ENCODE measurements at places on chromosomes 5 and 9.

- DNase-seq = no peak
Measured at GRCh38 chr5:170971-171800, 20.1 kb upstream of the LRRC14B start.

GRCh38 chr5:177154003-177154643 is 20.6 kb downstream of the NSD1 start:
- no peak for DNase-seq

GRCh38 chr9:71703172-71703872 is 65.0 kb downstream of the CEMIP2 start:
- DNase-seq = no peak

DNA sequence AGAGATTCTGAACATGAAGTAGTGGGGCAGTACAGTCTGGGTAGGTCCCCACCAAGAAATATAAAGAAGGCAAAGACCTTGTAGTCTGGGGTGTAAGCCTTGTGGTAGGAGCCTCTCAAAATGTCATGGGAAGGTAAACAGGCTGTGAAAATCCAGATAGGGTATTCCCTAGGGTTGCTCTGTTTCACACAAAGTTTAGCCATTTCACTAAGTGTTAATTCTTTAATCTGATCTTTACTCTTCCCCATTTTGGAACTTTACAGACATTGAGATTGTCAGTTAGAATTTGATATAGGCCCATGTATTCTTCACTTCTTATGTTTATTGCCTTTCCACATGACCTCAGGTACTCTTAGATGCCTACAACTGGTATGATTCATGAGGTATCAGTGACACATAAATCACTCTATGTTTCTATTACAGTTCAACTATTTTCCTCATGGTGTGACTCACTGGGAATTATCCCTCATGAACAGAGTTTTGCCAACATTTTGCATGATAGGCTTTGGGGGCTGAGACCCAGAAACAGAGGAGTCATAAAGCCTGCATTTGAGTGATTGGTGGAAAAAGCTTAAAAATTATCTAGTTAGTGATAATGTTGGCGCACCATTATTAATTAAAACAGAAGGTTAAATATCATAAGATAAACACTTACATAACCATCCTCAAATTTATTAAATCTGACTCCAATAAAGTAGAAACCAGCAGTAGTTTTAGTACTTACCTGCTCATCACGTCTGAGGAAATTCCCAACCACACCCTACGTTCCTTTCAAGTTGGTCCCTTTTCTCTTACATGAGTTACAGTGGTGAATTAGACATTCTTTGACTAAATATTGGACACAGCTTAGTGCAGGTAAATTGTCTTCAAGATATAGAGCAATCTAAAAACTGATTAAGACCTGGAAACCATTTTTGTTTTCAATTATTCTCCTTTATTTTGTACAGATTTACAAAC is 399.8 kb upstream of the MEF2C start:
- DNase-seq = no peak

DNA sequence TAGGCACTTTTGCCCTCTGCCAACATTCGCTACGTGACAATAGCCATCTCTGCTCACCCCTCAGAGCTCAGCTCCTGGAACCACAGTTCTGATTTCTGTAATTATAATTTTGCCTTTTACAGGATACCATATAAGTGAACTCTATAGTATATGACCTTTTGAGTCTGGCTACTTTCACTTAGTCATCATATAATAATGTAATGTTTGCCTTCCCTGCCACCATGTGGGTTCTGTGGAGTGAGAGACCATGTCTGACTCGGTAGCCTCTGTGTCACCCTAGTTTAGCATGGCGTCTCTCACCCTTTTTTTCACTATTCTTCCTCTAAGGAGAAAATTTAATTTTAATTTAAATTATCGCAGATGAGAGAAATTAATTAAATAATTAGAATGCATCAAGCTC is 28.9 kb upstream of the ZBTB43 start:
- DNase-seq = no peak

DNA sequence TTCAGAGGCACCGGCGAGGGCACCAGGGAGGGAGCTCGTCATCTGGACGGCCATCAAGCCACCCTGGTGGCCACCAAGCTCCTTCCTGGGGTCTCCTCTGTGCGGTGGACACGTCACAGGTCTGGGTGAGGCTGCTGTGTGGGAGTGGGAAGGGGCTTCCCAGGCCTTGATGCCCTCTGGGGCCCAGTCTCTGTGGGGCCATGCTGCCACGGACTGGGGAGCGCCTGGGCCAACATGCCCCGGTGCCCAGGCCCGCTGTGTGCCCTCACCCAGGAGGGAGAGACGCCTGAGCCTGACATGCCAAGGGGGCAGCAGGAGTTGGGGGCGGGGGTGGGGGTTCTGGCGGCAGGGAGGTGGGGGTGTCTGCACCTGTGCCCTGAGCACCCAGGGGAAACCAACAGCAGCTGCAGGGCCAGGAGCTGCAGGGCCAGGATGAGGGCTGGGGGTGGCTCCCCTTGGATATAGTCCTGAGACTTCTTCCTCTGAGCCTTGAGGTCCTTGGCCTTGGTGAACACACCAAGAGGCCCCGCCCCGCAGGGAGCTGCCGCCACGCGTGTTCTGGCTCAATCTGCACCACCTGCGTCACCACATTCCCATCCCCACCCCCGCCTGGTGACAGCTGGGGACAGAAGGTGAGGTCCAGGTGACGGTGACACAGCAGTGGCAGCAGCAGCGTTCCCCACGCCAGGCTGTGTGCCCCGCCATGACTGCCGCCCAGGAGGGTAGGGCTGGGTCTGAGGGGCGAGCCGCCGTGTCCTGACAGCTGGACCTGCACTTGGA is 15.3 kb upstream of the SEC16A start:
- DNase-seq = no peak

DNA sequence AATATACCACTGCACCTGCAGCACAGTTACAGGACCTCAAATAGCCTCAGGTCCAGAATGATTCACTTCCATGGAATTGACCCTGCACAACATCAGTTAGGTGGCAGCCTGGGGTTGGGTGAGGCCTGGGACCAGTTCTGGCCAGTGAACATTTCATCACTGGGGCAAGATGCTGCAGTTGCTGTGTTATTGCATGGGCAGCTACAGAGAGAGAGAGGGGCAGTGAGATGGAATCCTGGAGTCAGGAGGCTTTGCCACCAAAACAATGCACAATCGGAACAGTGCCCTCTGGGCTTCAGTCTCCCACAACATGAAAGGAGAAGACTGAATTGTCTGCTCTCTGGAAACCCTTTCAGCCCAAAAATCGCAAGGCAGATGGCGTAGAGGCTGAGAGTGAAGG is 51.8 kb downstream of the SH3TC2 start:
- DNase-seq = no peak

DNA sequence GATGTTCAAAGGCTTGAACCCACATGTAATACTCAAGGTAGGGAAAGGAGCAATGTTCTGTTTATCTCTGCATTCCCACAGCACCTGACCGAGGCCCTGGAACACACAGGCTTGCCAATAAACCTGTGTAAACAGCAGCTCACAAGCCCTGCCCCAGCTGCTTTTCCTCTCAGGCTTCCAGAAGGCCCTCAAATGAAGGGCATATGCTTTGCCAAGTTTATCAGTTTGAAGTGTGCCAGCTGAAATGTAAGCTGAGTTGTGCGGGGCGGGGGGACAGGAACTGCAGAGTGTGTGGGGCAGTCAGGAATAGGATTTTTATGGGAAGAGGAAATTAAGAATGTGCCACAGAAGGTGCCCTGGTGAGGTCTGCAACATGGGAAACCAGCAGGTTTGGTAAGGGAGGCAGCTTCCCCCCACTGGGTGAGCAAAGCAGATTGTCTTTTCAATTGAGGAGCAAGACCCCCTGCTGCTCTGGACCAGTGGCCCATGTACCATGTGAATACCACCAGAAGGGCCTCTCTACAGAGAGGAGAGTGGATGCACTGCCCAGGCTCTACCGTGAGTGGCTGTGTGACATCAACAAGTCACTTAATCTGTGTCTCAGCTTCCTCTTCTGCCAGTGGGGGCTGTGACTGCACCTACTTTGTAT is 194.8 kb downstream of the SPOCK1 start:
- no peak for DNase-seq

GRCh38 chr5:103139264-103139865 is 19.3 kb downstream of the PPIP5K2 start:
- DNase-seq = peak; percentile 75

GRCh38 chr9:97975376-97975775 is 7.8 kb upstream of the ANP32B start:
- DNase-seq = no peak

- DNase-seq = no peak
Measured at GRCh38 chr9:100465274-100465673, 7.7 kb upstream of the TMEFF1 start.

- DNase-seq = peak; percentile 93
Measured at GRCh38 chr9:127224883-127225739, 39.5 kb upstream of the GARNL3 start.

DNA sequence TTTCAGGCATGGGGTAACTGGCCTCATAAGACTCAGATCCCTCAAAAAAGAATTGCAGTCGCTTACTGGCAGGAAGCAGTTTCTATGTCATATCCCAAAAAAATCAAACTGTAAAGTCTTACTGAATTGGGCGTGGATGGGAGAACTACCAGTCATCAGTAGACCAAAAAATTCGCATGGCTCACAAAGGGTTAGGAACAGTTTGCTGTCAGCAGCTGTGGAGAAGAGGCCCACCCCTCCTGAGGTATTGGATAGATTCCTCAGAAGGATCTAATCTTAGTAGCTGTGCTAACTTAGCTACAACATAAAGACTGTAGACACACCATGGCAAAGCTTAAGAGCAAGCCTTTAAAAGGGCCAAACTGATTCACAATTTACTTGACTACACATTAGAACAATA is 478.3 kb upstream of the FTMT start:
- DNase-seq = no peak

DNA sequence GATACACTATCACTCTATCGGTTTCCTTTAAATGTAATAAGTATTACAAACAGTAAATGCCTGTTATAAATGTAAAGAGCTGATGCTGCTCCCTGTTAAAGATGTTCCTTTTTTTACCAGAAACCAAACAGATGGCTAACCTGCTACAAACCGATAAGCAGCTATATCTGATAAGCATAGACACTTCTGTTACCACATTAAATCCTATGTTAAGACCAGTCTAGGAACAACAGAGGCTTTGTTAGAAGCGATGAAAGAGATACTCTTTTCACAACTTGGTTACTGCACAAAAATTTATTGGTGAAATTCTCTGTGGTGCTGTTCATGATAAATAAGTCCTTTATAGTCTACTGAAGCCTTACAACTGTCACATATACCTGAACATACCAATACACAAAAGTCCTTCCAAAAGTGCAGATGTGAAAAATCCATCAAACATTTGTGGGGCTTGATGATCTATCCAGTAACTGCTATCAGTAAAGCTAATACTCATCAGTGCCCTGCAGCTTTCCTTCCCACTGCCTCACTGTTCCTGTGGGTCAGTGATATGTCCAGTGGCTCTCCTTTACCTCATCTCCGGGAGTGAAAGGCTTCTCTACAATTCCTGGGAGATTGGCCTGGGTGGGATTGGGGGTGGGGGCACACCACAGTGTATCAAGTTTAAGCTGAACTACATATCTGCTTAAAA is 25.8 kb upstream of the PRXL2C start:
- no peak for DNase-seq

DNA sequence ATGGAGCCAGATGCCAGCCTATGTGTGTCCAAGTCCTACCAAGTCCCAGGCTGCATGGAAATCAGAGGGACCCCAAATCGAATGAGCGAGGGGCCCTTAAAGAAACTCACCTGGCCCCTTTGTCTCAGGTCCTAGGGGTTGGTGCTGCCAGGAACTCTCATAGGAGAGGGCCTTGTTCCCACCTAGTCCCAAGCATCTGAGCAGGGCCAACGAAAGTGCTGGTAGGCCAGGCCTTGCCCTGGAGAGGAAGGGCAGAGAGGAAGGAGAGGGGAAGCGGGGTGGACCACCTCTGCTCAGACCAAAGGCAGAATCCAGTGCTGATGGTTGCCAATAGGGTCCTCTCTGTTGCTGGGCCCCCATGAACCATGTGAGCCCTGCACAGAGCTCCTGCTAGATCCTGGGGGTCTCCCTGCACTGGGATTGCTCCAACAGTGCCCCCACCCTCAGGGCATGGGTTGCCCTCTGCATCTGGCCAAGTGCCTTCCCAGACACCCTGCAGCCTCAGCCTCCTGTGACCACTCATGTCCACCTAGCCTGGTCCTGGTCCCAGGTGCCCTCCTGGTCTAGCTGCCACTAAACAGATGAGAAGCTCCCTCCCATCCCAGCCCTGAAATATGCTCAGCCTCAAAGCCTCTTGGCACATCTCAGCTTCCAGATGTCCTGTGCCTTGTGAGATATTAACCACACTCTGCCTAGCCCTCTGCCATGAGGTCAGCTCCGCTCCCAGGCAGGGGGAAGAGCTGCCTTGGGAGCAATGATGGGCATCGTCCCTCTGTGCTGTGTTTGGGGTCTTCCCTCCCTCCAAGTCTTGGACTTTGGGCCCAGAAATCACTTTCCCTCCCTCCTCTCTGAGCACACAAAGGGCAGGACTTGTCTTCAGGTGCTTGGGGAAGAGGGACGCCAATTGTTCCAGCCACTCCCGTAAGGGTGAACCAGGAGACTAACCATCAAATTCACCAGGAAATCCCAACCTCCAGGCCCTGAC is 109.6 kb downstream of the ADAMTS2 start:
- DNase-seq = no peak

DNA sequence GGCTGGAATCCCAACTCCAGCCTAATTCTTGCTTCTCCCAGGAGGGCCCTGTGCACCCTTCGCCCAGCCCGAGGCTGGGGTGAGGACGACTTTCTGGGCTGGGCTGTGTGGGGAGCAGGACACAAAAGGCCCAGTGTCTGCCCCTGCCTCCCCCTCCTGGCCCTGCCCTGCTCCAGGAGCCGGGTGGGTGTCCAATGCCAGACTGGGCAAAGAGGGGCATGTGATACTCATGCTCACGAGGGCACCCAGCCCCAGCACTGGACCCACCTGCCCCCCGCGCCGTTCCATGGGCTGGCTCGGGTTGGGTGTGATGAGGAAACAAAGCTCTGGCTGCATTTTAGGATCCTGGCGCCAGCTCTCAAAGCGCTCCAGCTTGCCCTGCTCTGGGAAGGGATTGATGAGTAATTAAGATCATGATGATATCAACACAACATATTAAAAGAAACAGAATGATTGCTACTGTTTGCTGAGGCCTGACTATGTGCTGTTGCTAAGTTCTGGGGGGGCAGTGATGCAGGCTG is 30.7 kb downstream of the LHX2 start:
- no peak for DNase-seq

- DNase-seq = peak; percentile 12
Measured at GRCh38 chr9:125409217-125409636, 147.6 kb downstream of the GAPVD1 start.

- DNase-seq = no peak
Measured at GRCh38 chr5:153598099-153598498, 107.6 kb downstream of the GRIA1 start.

DNA sequence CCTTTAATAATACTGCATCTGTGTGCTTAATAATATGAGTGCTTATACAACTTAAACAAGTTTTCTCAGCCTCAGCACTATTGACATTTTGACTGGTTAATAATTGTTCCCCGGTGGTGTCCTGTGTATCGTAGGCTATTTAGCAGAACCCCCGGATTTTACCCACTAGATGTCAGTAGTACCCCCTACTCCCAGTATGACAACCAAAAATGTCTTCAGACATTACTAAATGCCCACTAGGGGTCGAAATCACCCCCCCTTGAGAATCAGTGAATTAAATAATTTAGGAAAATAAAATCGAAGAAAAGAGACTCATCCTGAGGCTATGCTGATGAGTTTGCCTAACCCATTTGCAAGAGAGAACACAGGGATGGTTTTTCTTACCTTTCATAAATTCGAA is 166.3 kb downstream of the ATP10B start:
- no peak for DNase-seq

GRCh38 chr9:31030741-31031202 is 1353.7 kb upstream of the ACO1 start:
- no peak for DNase-seq

GRCh38 chr9:133526721-133527321 is 2.1 kb upstream of the MYMK start:
- DNase-seq = no peak

GRCh38 chr5:133353741-133354140 is 258.6 kb downstream of the FSTL4 start:
- DNase-seq = no peak
